ENCODE measurements at places on chromosomes 6 and 20.
A peak's percentile ranks its signal among the peaks of the same experiment; 100 is the strongest.

- DNase-seq, result no peak
Measured at GRCh38 chr6:47809873-47810272, 28.0 kb downstream of the OPN5 start.

- no peak for DNase-seq
Measured at GRCh38 chr20:49508435-49509199, 26.1 kb upstream of the KCNB1 start.

DNA sequence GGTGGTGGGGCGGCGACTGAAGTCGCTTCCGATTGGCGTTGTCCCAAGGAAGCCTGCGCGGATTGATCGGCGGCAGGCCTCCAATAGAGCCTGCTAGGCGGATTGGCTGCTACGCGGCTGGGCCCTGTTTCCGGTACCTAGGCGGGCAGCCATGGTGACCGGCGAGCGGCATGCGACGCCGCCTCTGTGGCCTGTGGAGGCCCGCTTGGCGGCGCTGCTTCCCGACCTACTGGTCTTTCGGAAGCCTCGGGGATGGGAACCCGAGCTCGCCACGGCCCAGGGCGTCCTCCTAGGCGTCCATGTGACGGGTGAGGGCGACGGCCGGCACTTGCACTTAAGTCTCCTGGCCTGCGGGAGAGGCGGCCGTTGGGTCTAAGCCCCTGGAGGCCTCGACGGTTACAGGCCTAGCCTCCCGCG lies 28.1 kb downstream of the NFYA start:
- DNase-seq, result peak; percentile 3

DNA sequence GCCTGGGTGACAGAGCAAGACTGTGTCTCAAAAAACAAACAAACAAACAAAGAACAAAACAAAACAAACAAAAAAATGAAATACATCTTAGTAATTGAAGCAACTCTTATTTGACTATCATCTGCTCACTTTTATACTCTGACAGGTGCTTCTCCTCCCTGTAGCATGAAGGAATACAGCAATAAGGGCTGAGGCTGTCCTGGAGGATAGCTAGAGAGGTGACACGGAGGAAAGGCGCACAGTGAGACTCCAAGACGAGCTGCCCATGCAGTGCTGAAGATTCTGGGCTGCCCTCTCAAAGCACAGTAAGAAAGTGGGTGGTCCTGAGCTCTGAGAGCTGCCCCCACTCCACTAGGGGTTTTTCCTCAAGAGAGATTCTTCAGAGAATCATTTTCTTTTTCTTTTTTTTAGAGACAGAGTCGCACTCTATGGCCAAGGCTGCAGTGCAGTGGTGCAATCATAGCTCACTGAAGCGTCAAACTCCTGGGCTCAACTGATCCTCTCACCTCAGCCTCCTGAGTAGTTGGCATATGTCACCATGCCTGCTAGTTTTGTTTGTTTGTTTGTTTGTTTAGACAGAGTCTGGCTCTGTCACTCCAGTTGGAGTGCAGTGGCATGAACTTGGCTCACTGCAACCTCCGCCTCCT lies 50.0 kb downstream of the OSTM1 start:
- DNase-seq, result no peak

GRCh38 chr20:31485450-31486339 lies 10.6 kb downstream of the REM1 start:
- DNase-seq, result no peak

DNA sequence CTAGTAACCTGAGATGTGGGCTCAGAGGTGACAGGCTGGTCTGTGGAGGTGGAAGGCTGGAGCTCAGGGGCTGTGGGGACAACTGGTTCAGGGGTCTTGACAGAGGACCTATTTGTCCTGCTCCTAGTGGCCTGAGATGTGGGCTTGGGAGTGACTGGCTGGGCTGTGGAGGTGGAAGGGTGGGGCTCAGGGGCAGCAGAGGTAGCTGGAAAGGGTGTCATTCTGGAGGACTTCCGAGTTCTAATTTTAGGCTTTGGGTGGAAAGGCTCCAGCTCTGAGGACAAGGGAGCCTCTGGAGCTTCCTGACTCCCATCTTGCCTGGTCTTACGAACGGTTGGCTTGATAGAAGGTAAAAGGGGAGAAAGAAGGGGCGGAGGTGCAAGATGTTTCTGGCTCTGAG lies 11.5 kb downstream of the MDC1 start:
- no peak for DNase-seq

GRCh38 chr6:30893001-30893591 lies 8.8 kb downstream of the DDR1 start:
- no peak for DNase-seq

- DNase-seq, result no peak
Measured at GRCh38 chr20:58374906-58375758, 13.9 kb upstream of the VAPB start.

- no peak for DNase-seq
Measured at GRCh38 chr6:62528894-62529526, 243.0 kb upstream of the KHDRBS2 start.

DNA sequence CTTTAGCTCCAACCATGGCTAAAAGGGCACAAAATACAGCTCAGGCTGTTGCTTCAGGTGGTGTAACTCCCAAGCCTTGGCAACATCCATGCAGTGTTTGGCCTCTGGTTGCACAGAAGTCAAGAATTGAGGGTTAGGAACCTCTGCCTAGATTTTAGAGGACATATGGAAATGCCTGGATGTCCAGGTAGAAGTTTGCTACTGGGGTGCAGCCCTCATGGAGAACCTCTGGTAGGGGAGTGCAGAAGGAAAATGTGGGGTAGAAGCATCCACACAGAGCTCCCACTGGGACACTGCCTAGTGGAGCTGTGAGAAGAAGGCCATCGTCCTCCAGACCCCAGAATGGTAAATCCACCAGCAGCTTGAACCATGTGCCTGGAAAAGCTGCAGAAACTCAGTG lies 1453.8 kb upstream of the EYS start:
- no peak for DNase-seq

GRCh38 chr20:40578961-40579360 lies 110.1 kb downstream of the MAFB start:
- DNase-seq, result no peak

- no peak for DNase-seq
Measured at GRCh38 chr20:61556111-61556510, 304.1 kb downstream of the CDH4 start.

DNA sequence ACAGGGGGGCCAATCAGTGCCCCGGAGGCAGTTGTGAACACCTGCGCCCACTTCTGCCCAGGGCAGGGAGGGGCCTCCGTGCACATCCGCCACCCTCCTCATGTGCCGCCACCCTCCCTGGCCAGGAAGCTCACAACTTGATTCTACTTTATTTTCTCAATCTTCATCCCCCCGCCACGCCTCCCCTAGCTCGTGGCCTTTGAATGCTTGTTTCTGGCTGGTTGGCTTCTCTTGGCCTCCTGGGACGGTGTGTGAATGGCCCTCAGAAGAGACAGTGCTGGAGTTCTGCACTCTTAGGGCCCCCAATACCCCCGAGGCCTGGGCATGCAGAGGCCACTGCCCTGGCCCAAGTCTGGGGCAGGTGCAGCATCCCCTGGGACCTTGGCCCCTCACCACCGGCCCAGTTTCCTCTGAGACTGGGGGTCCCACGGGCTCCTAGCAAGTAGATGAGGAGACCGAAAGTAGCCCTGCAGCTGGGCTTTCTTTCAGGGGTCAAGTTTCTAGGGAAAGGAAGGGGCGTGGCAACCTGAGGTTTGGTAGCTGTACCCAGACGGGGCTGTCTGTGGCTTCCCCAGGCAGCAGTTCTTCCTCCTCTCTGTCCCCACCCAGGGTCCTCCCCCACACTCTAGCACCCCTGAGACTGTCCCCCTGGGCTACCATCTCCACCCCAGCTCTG lies 1.3 kb downstream of the RGS19 start:
- no peak for DNase-seq

- DNase-seq, result no peak
Measured at GRCh38 chr6:133637874-133638273, 251.0 kb upstream of the TCF21 start.

- DNase-seq, result no peak
Measured at GRCh38 chr6:102215425-102215824, 821.9 kb downstream of the GRIK2 start.

- DNase-seq, result no peak
Measured at GRCh38 chr20:46050885-46051284, 21.9 kb downstream of the SLC12A5 start.

DNA sequence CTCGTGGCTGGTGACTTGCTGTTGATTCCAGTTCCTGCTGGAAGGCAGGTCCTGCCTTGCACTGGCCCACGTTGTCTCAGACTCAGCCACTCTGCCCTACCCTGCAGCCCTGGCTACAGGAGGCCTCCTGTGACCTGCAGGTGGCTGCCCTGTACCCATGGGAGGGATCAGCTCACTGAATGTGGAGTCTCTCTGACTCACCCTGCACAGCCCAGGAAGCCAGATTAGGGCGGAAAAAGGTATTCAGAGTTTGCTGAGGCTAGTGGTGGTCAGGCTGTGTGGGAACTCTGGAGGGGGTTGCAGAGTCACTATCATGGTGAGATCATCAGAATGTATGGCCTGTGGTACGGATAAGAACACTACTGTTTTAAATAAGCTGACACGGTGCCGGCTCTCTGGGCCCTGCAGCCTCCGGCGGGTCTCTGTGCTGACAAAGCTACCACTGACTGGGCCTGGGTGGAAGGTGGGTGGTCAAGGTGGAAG lies 24.7 kb upstream of the PYGB start:
- DNase-seq, result no peak

- DNase-seq, result no peak
Measured at GRCh38 chr20:43985121-43985520, 70.5 kb downstream of the TOX2 start.

GRCh38 chr20:63552481-63553249 lies 1.3 kb upstream of the FNDC11 start:
- DNase-seq, result peak; percentile 14

DNA sequence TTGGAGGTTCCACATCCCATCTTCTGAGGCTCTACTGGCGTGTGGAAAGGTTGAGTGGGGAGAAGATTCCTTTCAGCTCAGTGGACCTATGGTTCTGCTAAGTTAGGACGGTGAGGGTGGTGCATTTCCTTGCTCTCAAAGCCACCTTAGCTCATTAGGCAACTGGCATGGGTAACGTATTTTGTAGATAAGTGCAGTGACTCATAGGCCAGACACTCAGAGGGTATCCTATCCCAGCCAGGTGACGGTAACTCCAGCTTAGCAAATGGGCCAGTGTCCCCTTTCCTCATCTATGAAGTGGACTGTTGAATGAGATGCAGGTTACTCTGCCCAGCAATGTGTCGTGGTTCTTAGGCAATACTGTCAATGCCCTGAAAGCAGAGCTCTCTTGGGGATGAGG lies 3.7 kb downstream of the RPS6KA2 start:
- no peak for DNase-seq

DNA sequence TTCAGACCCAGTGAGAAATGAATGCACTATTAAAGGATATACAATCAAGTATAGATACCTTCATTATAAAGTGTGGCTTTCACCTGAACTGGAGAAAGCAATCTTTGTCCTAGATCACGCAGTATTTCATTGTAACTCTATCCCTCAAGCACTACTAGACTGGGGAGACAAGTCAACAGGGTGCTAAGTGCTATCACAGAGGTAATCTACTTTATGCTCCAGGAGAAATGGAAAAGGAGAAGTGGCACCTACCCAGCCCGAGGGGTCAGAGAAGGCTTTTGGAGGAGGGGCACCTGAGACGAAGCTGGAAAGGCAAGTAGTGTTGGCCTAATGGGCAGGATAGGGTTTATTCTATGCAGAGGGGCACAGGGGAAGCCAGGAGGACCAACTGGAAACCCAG lies 17.1 kb downstream of the ZHX3 start:
- DNase-seq, result no peak

DNA sequence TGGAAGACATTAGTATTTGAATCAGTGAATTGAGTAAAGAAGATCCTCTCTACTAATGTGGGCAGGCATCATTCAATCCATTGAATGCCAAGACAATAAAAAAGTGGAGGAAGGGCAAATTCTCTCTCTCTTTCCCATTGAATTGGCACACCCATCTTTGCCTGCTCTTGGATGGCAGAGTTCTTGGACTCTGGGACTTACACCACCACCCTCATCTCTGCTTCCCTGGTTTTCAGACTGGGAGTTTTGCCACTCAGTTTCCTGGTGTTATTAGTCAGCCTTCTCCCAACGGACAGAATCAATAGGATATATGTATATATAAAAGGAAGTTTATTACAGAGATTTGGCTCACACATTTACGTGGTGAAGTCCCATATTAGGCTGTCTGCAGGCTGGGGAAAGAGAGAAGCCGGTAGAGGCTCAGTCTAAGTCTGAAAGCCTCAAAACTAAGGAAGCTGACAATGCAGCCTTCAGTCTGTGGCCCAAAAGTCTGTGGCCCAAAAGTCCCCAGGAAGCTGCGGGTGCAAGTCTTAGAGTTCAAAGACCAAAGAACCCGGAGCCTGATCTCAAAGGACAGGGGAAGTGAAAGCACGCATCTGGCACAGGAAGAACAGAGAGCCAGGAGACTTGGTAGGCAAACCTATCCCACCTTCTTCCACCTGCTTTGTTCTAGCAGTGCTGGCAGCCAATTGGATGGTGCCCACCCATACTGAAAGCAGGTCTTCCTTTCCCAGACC lies 64.4 kb downstream of the SMPDL3A start:
- DNase-seq, result no peak

DNA sequence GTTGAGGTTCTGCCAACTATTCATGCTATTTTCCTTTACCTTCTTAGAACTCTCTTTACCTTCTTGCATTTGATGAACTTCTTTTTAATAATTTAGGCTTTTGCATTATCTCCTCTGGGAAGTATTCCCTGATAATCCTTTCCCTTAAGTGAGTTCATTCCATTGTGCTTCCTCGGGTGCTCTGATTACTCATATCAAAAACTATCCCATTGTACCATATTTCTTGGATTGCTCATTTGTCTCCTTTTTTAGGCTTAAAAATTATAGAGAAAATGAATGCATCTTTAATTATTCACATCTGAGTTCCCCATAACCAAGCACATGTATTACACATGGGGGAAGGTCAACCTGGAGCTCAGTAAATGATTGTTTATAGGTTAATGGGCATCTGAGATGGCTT lies 2.5 kb downstream of the CALHM4 start:
- no peak for DNase-seq

DNA sequence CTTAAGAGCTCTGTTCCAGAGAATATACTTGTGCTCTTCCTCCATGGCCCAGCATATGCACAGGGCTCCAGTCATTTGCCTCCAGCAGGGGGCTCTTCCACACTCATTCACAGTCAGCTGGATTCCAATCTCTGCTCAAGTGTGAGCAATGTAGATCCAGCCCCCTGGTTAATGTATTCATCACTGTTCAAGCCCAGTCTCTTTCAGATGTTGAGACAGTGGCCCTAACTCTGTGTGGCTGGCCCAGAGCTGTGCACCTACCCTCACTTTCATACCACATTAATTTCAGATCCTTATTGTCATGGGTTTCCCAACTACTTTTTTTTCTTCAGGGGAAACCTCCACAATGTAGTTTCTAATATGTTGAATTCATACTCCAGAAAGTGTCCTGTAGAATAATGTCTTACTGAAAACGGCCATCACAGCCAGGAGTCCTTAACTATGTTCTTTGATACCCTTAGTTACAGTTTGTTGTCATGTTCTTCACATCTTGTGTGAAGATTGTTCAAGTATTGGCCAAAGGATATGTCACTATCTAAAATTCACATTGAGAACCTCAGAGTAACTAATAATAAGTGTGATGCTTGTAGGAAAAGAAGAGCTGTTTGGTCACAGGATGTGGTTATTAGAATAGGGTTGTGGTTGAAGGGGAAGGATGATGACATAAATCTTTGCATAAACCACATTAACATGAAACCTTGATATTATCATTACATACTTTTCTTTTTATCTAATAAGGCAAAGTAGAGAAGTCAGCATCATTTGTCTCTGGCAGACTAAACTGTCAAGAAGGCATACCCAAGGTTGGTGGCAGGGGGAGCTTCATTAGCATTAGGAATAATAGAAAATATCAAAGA lies 14.4 kb upstream of the HLA-DQA1 start:
- peak; percentile 4 for DNase-seq

GRCh38 chr20:31818376-31818908 lies 714 bp upstream of the MYLK2 start:
- no peak for DNase-seq

GRCh38 chr20:56788041-56788670 lies 159.1 kb downstream of the TFAP2C start:
- DNase-seq, result no peak
